ENCODE measurements at places on chromosomes 1 and 21.

- DNase-seq: no peak
Measured at GRCh38 chr1:83516369-83516768, 482.6 kb downstream of the TTLL7 start.

GRCh38 chr21:44618909-44619308, 7.0 kb downstream of the KRTAP10-8 start:
- peak; percentile 30 for DNase-seq

DNA sequence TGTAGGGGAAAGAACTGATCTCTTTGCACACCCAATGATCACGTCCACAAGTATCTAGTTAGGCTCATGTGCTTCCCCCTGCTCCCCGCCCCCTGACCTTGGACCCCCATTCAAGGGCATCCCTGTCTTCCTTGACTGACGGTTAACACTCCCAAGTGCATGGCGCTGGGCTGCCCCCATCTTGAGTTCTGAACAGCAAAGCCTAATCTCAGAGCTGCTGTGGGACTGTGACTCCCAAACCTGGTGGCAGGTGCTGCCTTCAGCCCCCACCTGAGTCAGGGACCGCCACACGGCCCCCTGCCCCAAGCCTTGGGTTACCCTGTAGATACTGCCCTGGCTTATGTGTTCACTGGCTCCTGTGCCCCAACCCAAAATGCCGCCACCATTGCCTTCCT, 925 bp downstream of the TNNI1 start:
- no peak for DNase-seq

GRCh38 chr21:46594276-46594675, 10.6 kb downstream of the S100B start:
- DNase-seq: no peak

GRCh38 chr1:2072109-2072806, 22.0 kb downstream of the PRKCZ start:
- no peak for DNase-seq

DNA sequence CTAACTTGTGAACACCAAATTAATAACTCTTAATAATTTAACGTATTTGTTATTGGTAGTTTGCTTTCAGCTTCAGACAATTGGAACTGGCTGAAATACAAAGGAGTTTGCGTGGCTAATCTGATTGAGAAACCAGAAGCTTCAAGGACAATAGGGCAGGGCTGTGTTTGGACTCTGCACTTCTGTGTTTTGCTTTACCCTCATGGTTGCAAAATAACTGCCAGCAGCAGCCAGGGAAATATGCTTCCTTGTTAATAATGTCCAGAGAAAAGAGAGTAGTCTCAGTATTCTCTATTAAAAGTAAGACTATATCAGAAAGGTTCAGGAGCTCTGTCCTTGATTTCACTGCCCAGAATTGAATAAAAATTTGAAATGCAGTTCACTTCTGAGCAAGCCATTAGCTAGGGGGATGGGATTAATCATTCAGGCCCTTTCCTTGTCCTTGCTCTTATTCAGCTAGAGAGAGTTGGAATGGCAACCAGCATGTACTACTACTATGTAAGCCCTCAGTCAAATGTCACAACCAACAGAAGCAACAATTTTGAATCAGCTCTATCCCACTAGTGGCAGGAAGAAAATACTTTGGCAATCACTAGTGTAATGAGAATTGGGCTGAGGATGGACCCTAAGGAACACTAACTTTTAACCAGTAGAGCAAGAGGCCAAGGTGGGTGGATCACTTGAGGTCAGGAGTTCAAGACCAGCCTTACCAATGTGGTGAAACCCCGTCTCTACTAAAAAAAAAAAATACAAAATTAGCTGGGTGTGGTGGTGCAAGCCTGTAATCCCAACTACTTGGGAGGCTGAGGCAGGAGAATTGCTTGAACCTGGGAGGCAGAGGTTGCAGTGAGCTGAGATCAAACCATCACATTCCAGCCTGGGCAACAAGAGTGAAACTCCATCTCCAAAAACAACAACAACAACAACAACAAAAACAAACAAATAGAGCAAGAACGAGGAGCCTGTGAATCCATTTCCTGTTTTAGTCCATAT, 76.8 kb downstream of the POU2F1 start:
- no peak for DNase-seq

GRCh38 chr1:57483954-57484353, 60.1 kb upstream of the DAB1 start:
- no peak for DNase-seq

- DNase-seq: no peak
Measured at GRCh38 chr1:7333094-7333493, 438.0 kb upstream of the VAMP3 start.

DNA sequence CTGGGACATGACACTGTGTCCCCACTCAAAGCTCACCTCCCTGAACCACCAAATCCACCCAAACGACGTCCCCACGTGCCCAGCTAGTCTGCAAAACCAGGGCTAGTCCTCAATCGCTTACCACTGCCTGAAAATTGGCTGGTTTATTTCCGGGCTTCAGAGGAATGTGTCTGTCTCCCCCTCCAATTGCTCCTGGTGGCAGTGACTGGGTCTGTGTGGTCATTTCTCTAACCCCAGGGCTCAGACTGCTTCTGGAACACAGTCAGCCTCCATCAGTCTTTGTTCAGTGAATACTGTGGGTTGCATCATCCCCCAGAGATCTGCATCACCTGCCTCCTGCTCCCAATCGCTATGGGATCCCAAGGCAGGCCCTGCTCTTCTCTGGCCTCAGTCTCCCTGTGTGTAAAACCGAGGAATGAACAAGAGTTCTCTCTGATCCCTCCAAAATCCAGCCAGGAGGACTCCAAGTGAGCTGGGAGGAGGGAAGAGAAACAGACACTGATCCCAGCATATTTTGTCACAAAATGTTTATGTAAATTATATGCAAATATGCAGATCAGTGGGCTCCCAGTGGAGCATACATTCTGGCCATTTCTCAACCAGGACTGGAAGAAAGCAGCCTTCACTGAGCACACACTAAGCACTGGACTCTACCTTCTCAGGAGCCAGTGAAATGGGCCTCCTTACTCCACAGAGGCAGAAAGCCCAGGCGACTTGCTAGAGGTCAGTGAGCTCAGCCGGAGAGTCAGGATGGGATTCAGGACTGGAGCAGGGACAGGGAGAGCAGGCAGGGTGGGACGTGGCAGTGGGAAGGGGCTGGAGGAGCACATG, 20.9 kb downstream of the SDC3 start:
- no peak for DNase-seq

DNA sequence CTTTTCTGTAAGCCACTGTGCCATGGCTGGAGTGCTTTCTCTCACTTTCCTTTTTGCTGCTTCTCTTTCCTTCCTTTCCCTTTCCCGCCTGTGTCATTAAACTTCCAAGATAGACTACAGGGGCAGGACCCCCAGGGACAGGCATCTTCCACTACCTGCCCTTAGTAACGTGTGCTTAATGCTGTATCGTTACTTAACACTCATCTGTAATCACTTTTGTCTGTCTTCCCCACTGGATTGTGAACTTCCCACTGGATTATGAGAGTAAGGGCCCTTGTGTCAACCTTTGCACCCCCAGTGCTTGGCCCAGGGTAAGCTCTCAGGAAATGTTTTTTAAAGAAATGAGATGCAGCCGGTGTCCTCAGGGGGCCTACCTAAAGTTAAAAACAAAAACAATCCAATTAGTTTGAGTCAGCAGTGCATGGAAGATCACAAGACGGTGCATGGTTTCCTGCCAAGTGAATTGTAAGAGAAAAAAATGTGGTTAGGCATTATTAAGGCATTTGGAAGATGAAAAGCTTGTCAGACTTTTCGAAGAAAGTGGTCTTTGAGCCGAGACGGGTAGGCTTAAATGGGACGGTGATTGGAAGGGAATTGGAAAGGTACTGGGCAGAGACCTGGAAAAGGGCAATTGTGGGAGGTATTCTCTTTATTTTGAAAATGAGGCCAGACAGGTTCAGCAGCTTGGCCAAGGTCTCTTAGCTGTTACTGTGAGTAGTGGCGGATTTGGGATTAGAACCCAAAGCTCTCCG, 958 bp downstream of the LYPLAL1 start:
- DNase-seq: no peak

DNA sequence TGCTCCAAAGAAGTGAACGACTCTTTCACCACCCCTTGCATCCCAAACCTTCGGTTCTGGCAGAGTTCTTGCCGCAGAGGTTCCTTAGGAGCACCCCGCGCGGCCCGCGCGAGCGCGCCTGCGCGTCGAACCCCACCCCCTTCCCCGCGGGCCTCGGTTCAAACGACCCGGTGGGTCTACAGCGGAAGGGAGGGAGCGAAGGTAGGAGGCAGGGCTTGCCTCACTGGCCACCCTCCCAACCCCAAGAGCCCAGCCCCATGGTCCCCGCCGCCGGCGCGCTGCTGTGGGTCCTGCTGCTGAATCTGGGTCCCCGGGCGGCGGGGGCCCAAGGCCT, at the start of gene C1orf56:
Gene C1orf56 (plus strand): TSS at position 161 of the 334 bp plus-strand sequence. CDS start 97 bp downstream, at position 258.
- no peak for DNase-seq

DNA sequence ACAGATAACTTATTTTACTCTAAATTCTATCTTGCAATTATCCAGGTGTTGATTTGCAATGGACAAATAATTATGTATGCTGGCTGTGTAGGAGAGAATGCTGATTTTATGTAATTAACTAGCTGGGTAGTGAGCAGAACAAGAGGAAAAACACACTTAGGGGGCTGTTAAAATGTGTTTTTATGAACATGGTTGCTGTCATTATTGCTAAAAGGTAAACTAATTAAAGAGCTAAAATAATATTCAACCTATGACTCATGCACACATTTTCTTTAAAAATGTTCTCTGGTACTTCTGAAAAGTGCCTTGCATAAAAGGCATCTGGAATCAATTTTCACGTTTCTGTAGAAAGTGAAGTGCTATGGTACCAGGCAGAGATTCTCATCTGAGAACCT, 192.8 kb upstream of the C8B start:
- DNase-seq: no peak

DNA sequence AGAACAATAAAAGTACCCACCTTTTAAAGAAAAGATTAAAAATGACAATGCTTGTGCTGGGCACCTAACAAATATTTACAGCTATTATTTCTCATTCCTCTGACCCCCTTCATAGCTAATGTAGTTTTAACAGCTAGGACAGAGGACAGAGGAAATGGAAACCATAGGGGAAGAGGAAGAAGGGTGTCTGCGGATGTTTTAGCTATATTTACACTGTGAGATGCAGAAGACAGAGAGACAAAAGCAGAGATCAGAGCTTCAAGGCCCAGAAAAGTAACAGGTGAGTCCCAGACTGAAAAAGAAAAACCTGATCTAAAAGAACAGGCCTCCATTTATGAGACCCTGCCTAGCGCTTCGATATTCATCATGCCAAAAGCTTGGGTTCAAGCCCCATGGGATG, 72.0 kb downstream of the ZNF281 start:
- DNase-seq: no peak

DNA sequence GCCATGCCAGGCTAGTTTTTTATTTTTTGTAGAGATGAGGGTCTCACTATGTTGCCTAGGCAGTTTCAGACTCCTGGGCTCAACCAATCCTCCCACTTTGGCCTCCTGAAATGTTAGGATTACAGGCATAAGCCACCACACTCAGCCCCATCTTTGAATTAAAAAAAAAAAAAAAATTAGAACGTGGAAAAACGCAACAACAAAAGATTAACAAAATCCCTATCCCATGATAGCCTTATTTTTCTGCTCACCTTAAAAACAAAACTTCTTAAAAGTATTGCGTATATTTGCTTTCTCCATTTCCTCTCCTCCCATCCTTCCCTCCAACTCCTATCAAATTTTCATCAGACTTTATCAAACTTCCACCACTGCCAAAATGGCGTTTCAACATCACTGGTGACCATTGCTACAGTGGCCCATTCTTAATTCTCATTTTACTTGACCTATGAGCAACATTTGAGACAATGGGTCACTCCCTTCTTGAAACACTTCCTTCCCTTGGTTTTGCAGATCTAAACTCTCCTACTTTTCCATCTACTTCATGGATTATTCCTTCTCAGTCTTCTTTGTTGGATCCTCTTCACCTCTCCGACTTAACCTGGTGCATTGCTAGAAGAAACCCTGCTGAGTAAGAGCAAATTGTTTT, 579 bp upstream of the ZNF684 start:
- no peak for DNase-seq

DNA sequence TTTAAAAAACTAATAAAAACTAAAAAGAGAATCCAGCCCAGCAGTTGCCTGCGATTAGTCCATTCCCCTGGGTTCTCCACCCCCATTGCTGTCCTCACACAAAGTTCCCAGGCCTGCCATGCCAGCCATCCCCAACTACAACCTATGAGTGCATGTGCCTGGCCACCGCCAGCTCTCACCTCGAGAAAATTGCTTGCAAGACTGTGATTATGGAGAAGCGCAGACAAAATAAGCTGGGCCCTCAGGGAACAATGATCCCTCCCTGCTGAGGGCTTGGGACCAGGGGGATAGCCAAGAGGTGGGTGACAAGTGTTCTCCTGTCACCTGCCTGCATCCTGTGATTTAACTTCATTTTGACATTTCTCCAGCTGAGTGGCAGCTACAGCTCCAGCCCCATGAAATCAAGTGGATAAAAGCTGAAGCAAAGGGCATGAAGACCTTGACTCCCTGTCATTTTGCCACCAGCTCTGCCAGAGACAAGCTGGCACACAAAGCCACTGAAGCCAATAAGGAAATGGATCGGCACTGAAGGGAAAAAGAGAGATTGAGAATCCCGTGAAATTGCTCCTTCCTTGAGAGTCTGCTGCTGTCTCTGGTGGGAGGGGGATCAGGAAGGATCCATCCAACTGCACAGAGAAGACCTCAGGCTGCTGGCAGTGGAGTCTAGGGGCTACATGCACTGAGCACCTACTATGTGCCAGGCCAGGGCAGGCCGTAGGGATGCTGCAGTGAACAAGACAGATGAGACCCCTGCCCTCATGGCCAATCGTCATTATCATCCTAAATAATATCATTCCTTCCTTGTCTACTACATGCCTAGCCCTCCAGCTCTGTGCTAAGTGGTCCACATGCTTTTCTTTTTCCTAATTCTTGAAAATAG, 40.7 kb downstream of the MATN1 start:
- no peak for DNase-seq

DNA sequence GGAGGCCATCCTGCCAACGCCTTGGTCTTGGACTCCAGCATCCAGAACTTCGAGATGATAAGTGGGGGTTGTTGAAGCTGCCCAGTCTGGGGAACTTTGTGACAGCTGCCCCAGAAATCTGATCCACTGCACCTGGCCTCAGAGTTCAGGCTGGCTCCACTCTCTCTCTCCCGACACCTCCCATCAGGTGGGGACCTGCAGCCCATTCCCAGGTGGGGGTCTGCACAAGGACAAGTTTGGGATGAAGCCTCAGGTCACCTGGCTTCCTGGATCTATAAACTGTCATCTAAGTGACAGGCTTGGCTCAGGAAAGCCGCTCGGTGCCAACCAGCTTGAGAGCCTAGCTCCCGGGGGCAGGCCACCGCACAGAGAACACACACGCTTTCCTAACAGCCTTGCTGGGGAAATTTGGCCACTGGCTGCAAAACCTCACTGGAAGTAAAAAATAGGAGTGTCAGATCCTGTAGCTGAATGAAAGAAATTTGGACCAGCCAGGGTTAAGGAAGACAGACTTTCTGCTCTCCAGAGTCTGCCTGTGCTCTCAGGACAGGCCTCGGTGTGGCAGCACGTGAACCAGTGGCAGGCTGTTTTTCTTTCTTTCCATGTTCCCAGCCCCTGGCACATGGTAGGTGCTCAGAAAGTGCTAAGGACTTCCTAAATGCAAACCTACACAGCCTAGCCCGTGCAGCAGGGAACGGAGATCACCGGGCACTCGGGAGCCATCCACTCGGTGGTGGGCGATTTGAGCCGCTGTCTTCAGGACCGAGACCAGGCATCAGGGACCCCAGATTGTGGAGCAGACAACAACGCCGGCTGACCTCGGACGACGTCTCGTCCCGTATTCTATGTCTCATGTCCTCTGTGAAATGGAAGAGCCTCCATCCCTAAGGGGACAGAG, 42.6 kb upstream of the LBR start:
- no peak for DNase-seq

GRCh38 chr1:189269011-189269410, 1208.7 kb downstream of the BRINP3 start:
- DNase-seq: no peak

GRCh38 chr21:45302082-45303061, 14.7 kb upstream of the POFUT2 start:
- no peak for DNase-seq

All from activated CD8-positive, alpha-beta memory T cell treated with anti-CD3 and anti-CD28 coated beads for 4 hours (primary cell).